Stimulated activated CD4-positive, alpha-beta T cell treated with anti-CD3 and anti-CD28 coated beads, Interleukin-1b, Interleukin-23, amount 100 ng/mL, for 24 hours (primary cell): ENCODE measurements at places on chromosomes 16 and 17.
A peak's percentile ranks its signal among the peaks of the same experiment; 100 is the strongest.

DNA sequence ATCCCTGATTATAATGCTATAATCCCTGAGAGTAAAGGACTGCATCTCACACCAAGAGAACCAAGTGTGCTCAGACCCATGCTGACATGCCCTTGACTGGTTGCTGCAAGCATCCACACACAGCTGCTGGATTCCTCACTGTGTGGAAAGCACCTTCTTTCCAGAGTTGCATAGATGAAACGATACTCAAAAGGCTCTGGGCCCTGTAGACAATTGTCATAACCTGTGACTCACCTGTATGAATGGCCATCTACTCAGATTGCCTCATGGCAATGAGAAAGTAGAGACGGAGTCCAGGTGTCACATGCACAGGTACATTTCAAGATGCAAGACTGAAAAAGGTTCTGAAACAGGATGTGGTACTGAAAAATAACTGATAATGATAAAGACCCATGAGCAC is 58.1 kb downstream of the MPHOSPH6 start:
- no peak for DNase-seq

- no peak for DNase-seq
Observed at GRCh38 chr17:79187186-79187585, 112.6 kb downstream of the ENGASE start.

GRCh38 chr17:34126965-34127364 is 128.1 kb upstream of the CCL2 start:
- no peak for DNase-seq

DNA sequence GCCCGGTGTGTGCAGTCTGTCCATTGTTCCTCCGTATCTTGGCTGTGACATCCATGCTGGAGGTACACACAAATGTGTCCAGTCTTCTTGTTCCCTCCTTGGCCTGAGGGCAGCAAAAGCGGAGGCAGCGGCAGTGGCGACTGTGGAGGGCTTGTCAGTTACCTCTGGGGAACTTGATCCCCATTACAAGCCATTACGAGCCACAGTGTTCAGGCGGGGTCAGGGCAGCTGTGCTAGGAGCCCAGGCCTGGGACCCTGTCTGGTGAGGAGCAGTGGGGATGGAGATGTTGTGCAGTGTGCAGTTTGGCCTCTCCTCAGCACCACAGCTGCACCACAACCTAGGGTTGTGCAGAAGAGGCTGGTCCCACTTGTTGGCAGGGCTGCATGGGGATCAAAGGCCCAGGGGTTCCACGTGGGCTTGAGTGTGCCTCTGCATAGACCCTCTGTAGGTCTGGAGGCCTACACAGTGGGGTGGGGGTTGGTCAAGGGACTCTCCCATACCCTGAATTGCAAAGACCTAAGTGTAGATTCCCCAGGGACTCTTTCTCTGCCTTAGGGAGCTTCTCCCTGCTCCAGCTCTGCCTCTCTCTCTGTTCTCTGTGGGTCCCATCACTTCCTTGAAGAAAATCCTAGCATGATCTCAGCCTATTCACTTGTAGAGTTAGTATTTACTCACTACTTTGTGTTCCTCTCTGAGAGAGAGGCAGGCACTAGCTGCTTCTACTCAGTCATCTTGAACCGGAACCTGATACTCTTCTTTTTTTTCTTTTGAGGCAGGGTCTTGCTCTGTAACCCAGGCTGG is 58.8 kb downstream of the SLFN11 start:
- DNase-seq = no peak

DNA sequence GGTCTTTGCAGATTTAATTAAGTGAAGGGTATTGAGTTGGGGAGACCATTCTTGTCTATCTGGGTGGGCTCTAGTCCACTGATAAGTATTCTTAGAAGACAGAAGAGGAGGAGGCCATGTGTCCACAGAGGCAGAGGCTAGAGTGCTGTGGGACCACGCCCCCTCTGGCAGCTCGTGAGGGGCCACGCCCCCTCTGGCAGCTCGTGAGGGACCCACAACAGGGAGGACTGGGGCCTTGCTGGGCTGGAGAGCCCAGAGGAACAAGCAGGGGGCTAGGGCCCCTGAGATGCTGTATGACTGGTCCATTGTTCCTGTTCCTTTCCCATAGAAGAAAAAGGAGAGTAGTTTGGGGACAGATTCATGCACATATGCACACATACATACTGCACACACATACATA is 106.8 kb downstream of the METRNL start:
- no peak for DNase-seq

DNA sequence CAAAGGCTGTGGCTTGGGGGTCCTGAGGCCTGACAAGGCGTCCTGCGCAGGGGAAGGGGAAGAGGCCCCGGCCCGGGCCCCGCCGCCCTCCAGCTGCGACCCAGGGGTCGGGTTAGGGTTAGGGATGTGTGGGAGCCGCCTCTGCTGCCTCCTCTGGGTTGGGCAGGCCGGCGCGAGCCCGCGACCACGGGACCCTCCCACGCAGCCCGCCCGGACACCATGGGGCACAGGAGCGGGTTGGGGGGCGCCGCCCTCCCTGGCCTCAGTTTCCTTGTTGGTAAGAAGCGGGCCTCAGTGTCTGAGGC is 386 bp downstream of the CIAO3 start:
- DNase-seq = no peak

- DNase-seq = no peak
Observed at GRCh38 chr17:20263595-20263994, 203.7 kb downstream of the LGALS9B start.

GRCh38 chr17:46935658-46936266 is 12.8 kb downstream of the GOSR2 start:
- DNase-seq = no peak

DNA sequence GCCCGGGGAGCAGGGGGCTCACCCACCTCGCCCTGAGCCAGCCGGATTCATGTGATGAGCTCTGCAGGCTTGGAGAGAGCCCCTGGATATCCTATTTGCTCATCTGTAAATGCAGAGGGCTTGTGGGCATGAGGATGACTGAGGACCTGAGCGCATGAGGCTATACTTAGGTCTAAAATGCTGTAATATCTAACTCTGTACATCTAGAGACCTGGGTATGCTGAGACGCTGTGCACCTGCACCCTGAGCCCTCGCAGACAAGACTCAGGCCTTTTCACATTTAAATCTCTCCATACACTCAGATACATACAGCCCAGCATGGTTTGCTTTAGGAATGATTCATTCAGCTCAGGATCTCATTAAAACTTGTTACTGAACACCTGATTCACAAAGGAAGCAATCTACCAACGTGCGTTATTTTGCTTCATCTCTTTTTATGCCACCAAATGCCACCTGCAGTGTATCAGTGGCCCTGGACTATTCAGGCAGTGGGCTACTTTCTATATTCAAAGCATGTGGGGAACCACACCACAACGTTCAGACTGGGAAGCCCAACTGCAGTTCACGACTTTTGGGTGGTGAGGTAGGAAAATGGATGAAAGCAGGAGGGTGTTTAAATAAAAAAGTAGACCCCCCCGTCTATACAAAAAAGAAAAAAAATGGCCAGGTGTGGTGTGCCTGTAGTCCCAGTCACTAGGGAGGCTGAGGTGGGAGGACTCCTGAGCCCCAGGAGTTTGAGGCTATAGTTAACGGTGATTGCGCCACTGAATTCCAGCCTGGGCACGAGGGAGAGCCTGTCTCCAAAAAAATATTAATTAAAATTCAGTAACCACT is 12.0 kb downstream of the USP7 start:
- no peak for DNase-seq

- peak; percentile 3 for DNase-seq
Observed at GRCh38 chr17:58985971-58986370, 120.7 kb downstream of the TRIM37 start.

GRCh38 chr16:86806838-86807351 is 228.5 kb downstream of the FOXL1 start:
- DNase-seq = no peak

GRCh38 chr17:50558941-50559614 is 1.4 kb upstream of the CACNA1G start:
- no peak for DNase-seq

DNA sequence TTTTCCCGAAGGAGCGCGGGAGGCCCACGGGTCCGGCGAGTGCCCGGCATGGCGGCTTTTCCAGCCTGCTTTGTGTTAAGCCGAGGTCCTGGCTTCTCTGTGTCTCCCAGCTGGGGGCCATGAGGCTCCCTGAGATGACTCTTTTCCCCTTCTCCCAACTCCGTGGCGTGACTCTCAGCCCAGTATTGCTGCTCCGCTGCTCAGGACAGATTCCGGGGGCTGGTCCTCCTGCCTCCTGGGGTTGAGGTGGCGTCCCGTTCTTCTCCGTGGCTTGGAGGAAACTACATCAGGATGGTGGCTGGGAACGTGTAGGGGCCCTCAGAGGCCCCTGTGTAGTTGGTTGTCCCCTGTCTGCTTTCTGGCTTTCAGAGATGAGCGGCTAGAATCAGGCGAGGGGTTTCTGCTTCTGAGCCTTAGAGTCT is 951 bp downstream of the GPS1 start:
- DNase-seq = no peak

DNA sequence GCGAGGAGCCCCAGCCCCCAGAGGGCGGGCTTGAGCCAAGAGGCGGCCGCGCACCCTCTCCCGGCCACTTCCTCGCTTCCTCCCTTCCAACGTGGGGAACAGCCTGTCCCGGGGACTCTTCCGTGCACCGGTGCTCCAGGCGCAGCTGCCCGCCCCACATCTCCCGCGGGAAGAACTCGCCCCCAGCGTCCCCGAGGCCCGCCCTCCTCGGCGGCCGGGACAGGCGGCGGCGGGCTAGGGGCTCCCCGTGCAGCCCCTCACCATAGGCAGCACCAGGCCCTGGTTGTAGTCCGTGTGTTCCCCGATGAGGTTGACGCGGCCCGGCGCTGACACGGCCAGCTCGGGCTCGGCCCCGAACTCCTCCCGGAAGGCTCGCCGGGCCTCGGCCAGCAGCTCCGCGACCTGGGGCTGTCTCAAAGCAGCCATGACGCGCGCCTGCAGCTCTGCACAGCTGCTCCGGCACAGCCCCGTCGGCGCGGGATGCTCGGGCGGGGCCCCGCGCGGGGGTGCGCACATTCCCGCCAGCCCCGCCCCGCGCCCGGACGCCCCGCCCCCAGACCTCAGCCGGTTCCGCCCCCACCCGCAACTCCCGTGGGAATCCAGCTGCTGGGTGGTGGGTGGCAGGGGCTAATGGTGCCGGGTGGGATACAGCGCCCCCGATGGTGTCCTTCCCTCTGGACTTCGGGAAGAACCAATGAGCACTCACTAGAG is at the start of gene GALK1:
Gene GALK1 (minus strand): TSS at position 482 of the 711 bp plus-strand sequence. CDS start 56 bp downstream, at position 426.
- peak; percentile 57 for DNase-seq

DNA sequence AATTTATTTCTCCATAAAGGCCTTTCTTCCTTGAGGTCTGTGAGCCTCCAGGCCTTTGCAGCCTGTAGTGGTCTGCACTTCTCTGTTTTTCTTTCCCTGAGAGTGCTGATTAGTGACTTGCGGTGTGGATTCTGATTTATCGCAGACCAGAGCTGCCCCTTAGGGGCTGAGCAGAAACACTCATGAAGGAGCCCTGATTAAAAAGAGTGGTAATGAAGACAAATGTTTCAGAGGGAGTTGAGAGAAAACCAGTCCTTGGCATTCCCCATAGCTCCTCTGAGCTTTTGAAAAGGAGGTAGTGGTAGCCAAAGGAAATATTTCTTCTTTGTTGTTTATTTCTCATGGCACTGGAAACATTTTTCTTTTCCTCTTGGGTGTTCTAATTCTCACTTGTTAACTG is 268.1 kb upstream of the TBX2 start:
- no peak for DNase-seq

DNA sequence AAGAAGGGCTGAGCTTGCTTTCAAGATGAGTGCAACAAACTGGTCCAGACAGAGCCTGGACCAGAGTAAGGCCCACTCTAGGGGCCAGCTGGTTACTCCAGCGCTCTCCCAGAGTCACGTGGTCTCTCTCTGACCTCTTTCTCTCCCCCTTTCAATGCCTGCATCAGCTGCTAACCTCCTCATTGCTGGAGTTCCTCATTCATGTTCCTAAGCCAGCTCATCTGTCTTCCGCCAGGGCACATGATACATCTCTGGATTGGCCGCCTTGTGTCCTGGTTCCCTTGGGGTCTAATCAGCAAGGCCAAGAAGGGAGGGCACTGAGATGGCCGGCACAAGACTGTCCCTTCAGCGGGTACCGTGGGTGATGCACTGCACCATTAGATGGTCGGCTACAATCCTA is 26.9 kb upstream of the ZFP90 start:
- no peak for DNase-seq

DNA sequence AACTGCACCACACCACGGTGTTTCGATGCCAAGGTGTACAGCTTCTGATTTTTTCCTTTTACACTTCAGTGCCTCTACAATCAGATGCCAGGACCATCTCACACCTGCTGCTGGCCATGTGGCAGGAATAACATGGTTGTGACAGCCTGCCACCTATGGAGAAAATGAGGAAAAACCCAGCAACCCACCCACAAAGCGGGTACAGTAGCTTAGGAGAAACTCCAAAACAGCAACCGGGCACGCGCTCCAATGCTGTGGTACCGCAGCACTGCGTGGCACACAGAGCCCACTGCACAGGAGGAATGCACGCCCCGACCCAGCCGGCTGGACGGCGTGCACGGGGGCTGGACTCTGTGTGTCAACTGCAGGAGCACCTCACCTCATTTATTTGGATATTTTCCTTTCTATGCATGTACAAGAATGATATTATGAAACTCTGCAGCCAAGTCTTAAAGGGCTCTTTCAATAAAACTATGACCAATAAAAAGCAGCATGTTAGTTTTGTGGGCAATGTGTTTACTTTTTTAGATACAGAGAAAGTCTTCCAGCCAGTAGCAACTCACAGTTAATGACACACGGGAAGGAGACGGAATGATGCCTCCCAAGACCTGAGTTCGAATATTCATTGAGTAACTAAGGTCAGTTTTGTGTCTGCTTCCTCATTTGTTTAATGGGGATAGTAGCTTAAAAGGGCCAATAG is 45.9 kb downstream of the MAP1LC3B start:
- no peak for DNase-seq

DNA sequence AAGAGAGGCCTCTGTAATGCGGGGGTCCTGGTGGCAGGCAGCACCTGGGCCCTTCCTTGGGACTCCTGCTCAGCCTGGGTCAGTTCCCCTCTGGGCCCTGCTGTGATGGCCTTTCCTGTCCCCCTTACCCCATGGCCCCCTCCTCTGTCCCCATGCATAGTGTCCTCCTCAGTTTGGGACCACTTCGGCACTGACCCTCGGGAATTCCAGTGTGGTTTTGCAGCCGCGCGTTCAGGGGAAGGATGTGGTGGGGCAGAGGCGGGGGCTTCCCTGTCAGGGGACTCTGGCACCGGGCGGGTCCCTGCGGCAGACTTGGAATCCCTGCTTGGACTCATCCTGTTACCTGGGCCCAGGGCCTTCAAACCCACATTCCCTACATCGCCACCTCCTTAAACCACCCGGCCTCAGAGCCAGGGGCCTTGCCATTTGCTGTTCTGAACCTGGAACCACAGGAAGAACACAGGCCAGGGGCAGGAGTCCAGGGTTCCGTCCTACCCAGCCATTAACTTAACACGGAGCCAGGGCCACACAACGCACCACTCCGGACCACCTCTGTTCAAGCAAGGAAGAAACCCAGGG is 31.4 kb upstream of the EIF1 start:
- no peak for DNase-seq

DNA sequence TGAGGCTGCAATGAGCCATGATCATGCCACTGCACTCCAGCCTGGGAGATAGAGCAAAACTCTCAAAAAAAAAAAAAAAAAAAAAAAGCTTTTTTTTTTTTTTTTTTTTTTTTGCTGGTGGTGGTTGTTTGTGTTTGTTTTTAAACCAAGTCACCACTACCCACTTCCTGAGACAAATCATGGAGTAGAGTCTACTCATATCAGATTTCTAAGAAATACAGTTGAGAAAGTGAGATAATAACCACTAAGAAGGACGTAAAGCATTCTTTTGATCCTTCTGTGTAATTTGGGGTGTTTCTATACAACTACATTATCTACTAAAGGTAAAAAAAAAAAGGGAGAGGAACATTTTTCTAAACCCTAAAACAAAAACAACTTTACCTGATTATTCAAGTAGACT is 38.0 kb downstream of the AXIN2 start:
- no peak for DNase-seq
